Stimulated activated CD8-positive, alpha-beta memory T cell treated with anti-CD3 and anti-CD28 coated beads, Interleukin-7, amount 100 ng/mL, for 48 hours (primary cell): ENCODE measurements at places on chromosomes 12 and 14.

- no peak for DNase-seq
Observed at GRCh38 chr14:99955826-99956455, 109.3 kb upstream of the EVL start.

DNA sequence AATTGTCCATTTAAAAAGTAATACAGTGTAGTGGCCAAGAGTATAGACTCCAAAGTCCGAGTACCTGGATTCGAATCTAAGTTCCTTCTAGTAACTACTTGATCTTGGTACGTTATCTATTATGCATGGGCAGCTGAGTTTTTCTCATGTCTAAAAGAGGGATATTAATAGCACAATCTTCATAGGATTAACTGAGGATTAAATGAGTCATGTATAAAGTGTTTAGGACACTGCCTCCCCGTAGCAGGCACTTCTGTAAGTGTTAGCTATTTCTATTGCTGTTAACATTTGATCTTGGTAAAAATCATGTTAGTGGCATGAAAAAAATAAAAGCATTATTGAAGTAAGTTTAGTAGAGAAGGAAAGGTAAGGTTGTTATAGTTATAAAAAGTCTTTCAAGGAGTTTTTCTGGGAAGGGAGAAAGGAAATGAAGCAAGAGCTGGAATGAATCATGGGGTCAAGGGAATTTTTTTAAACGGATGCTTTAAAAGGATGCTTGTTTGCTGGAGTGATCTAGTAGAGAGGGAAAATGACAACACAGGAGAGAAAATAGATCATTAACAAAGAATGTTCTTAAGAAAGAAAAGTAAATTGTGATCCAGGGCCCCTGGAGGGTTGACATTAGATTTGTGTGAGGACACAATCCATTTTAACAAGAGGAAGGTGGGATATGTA, 502.2 kb upstream of the USP15 start:
- DNase-seq = no peak

DNA sequence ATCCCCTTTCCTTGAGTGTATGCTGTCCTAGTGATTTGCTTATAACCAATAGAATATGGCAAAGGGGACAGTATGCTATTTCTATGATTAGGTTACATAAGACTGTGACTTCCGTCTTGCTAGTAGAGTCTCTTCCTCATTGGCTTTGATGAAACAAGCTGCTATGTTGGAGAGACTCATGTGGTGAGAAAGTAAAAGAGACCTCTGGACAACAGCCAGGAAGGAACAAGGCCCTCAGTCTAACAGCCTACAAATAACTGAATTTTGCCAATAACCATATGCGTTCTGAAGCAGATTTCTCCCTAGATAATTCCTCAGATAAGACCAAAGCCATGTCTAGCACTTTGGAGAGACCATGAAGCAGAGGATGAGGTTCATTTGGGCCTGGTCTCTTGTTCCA, 134.5 kb upstream of the NAV3 start:
- DNase-seq = no peak

DNA sequence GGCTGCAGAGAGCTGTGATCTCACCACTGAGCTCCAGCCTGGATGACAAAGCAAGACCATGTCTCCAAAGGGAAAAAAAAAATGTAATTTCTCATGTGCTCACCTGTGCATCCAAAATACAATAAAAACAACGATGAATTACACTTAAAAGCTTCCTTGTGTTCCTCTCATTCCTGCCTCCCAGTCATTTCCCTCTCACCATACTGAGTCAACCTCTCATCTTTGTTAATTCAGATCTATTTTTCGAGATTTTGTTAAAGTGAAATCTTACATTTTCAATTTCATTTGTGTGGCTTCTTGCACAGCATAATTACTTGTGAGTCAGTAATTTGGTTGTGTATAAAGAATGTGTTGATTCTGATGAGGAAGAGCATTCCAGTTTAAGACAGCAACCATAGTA, 1203.2 kb downstream of the TMEM121 start:
- DNase-seq = no peak

DNA sequence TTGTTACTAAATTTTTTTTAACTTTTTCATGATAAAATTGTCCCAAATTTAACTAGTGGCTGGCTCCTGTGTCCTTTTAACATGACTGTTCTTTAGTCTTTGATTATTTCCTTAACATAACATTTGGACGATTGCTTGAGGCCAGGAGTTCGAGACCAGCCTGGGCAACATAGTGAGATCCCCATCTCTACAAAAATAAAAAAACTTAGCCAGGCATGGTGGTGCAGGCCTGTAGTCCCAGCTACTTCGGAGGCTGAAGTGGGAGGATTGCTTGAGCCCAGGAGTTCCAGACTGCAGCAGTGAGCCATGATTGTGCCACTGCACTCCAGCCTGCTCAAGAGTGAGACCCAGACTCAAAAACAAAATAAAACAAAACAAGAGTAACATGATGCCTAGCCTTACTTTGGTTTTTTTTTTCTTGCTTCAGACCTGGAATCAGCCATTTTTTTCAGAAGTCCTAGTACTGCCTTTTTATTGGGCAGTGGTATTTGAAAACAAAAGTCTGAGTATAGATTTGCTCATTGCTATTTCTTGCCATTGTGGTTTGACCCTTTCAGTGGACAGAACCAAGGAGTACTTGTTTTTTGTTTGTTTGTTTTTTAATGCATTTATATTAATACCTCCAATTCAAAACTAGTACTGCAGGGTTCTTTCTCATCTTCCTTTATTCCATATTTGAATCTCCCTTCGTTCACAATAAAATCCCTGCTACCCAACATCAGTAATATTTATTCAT, 4.8 kb downstream of the TOGARAM1 start:
- no peak for DNase-seq

DNA sequence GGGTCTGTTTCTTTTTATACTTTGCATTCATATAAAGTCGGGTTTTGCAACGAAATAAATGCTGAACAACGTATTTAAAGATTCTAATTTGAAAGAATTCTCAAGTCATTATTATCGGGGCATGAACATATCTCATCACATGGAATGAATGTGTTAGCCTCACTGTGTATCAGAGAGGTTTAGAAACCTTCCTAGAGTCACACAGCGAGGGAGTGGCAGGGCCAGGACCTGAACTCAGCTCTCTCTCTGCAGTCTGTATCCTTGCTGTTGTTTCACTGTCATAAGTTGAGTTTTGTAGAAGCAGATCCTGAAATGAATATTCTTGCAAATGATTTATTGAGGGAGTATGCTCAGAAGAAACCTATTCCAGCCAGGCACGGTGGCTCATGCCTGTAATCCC, 209.2 kb upstream of the NOS1 start:
- DNase-seq = no peak

- DNase-seq = no peak
Observed at GRCh38 chr14:95722525-95723190, 8.7 kb upstream of the TCL1A start.
